ENCODE measurements at places on chromosomes 5 and 9.

- no peak for DNase-seq
These were observed 27.2 kb downstream of the NEK6 start for GRCh38 chr9:124284940-124285441.

DNA sequence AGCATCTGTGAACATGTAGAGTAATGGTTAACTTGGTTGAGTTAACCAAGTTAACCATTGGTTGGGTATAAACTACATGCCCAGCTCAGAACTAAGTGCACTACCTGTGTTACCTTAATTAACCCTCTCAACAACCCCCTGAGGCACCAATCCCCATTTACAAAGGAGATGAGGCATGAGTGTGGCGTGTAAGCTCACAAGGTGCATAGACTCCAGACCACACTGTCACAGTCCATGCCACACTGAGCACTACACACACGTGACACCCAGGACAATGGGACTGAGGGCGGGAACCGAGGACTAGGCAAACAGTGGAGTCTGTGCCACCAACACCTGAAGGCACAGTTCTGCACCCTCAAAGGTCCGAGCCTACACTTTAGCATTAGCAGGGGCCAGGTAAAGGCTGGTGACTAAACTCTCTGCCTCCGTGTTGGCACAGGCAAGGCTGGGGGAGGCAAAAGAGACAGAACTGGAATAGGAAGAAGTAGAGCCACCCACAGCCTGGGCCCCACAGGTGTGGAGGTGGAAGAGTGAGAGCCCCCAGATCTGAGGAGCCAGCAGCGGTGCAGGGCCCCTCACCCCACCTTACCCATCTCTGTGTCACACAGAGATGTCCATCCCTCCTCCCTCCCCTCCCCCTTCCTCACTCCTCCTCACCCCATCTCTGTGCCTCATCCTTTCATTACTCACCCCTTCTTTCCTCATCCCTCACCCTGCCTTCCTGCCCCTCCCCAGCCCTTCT, 2.2 kb upstream of the DNAJB5 start:
- no peak for DNase-seq

GRCh38 chr9:128643519-128644300, 12.9 kb downstream of the DYNC2I2 start:
- DNase-seq: no peak

DNA sequence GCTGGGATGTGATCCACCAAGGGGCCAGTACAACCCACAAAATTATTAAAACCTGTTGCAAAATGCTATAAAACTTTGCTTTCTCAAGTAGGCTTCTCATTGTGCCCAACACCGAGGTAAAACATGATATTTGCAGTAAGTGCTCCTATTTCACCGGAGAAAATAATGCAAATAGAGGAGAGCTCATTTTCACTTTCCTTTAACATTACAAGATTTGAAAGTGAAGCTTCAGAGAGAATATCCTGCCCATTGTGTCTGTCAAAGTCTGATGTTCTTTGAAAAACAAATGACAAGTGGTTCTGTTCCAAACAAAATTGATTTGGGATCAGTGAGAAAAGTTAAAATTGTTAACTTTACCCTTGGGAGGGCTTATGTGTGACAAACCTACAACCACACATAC, 287.1 kb downstream of the KCNN2 start:
- DNase-seq: no peak

DNA sequence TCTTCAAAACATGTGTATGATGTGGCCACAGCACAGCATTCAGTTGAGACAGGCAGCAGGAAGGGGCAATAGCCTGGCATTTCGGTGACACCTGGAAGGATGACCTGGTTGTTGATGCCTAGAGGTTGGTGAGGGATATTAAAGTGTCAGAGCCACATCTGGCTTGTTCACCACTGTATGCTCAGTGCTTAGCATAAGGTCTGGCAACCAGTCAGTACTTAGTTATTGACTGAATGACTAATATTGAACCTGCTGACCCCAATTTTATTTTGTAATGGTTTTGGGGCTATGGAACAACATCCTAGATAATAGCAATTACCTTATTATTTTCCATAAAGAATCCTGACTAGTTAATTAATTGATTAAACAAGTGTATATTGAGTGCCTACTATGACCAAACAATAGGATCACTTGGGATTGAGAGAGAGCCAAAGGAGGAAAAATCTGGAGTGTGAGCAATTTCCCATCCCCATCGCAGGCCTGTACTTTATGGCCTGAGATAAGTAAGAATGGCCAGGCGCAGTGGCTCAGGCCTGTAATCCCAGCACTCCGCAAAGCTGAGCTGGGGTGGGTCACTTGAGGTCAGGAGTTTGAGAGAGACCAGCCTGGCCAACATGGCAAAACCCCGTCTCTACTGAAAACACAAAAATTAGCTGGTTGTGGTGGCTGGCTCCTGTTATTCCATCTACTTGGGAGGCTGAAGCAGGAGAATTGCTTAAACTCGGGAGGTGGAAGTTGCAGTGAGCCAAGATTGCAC, 85.4 kb upstream of the PLPP1 start:
- no peak for DNase-seq

- no peak for DNase-seq
These were observed 9.1 kb upstream of the EXOC3 start for GRCh38 chr5:433836-434235.

Measured in stimulated activated CD8-positive, alpha-beta memory T cell treated with anti-CD3 and anti-CD28 coated beads, Interleukin-12 subunit alpha, Interleukin-12 subunit beta, amount 100 ng/mL, for 1 hour (primary cell).